CD4-positive, alpha-beta T cell treated with Interleukin-4 for 1 hour (primary cell): ENCODE measurements at places on chromosomes 5 and 9.

GRCh38 chr5:65262649-65263059 lies 219.1 kb downstream of the ADAMTS6 start:
- no peak for DNase-seq

- no peak for DNase-seq
These were observed 135.3 kb downstream of the ROR2 start for GRCh38 chr9:91814753-91815152.

DNA sequence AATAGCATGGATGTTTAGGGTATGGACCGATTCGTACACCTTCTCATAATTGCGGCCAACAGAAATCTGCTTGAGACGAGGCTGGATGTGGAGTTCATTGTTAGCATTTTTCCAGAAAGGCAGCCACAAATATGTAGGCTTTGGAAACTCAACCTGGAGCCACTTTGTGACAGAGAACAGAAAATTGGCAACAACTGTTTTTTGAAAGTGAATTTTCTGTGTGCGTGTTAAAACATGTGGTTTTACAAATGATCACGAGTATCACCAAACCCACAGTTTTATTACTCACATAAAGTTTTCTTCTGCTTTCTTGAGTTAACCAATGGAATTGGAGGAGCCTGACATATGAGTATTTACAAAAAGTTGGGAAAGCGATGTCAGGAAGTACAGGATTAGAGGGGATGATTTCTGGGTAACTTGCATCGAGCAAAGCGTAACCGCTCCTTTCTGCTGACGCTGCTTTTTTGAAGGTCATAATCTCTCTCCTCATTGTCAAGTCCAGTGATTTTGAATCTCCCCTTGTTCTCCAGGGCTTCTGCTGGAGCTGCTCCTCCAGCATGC lies 138.5 kb upstream of the TAF11L2 start:
- no peak for DNase-seq

- peak; percentile 96 for DNase-seq
These were observed at the start of gene KLF9 for GRCh38 chr9:70413799-70414775. KLF9 (minus strand) TSS chr9:70414657; CDS start chr9:70413363, 1,294 bp downstream.

GRCh38 chr9:96398582-96399324 lies 15.2 kb upstream of the SLC35D2 start:
- DNase-seq: peak; percentile 38

GRCh38 chr5:55102348-55102747 lies at the start of gene GZMA:
GZMA (plus strand) TSS chr5:55102646; CDS start chr5:55102683, 37 bp downstream.
- DNase-seq: peak; percentile 62

DNA sequence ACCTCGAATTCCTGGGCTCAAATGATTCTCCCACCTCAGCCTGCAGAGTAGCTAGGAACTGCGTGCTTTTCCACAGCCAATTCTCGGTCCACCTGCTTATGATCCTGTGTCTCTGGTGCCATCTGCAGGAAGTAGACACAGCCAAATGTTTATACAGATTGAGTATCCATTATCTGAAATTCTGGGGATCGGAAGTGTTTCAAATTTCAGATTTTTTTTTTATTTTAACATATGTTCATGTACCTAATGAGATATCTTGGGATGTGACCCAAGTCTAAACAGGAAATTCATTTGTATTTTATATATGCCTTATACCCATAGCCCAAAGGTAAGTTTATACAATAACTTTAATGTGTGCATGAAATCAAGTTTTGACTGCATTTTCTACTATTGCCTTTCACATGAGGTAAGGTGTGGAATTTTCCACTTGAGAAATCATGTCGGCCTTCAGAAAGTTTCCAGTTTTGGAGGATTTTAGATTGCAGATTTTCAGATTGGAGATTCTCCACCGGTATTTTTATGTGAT lies 89.5 kb downstream of the ESM1 start:
- DNase-seq: no peak

- no peak for DNase-seq
These were observed 5.3 kb downstream of the ERAP2 start for GRCh38 chr5:96881511-96882115.

- peak; percentile 72 for DNase-seq
These were observed 24.3 kb downstream of the CPLX2 start for GRCh38 chr5:175895686-175896102.

DNA sequence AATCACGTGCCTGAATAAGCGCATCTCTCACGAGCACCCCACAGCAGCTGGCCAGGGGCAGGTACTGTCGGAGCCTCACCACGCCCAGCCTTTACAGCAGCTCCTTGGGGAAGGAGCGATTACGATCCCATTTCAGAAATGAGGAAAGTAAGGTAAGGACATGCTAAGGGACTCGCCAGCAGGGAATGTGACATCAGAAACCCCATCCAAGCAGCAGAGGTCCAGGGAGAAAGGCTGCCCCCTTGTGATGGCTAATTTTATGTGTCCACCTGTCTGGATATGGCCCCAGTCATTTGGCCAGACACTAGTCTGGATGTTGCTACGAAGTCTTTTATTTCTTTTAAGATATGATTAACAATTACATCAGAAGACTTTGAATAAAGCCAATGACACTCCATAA lies 77.3 kb downstream of the UBE2QL1 start:
- DNase-seq: no peak

- DNase-seq: no peak
These were observed 3.8 kb downstream of the OLFML2A start for GRCh38 chr9:124780757-124781151.

DNA sequence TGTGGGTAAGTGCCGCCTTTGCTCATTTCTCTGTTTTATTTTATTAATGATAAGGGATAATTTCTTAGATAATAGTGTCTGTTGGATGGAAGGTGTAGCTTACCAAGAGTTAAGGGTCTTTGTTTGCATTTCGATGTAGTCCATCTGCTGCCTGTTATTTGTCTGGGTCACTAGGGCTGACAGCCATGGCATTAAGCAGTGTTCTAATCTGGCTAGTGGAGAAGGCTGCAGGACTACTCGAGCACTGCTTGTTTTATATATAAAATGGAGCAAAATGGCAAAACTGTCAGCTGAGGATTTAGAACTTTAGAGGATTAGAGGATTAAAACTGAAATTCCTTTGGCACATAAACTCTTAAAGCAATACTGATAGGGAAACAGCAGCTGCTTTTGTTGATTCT lies 67.5 kb downstream of the C7 start:
- DNase-seq: no peak

GRCh38 chr9:113650207-113651131 lies 186.9 kb downstream of the RGS3 start:
- no peak for DNase-seq
